ENCODE measurements at places on chromosomes 12 and 14. TPM values are rescaled to one million over a fixed set of nuclear protein-coding genes. Genes with fewer than 3 reads are reported as not detected.

The VRTN gene
- 143 TPM for total RNA-seq

GRCh38 chr12:12088761-12089160 is 18.0 kb downstream of the BCL2L14 start:
- H3K27me3 ChIP-seq = no peaks in the 10 kb centered on the region
- H3K27ac ChIP-seq = no peak overlapping the region
- H3K4me3 ChIP-seq = no peak overlapping the region
- DNase-seq = no peak

The ERP27 gene
- not detected for total RNA-seq

- peaks cover 25% of the 10 kb centered on the region for H3K36me3 ChIP-seq
- 0 out of 2 replicates have a peak overlapping the region, but pooled peaks have one; percentile 21 for H3K27ac ChIP-seq
- no peak for DNase-seq
Observed at GRCh38 chr12:64461634-64462414, 9.9 kb downstream of the TBK1 start.

The SLC6A15 gene
- 22.9 TPM for total RNA-seq

GRCh38 chr14:101552786-101553231 is 8.5 kb upstream of the DIO3 start:
- H3K4me3 ChIP-seq = no peak overlapping the region
- H3K36me3 ChIP-seq = no peaks in the 10 kb centered on the region
- DNase-seq = no peak
- peaks cover 13% of the 10 kb centered on the region for H3K27me3 ChIP-seq

The KRT74 gene
- total RNA-seq = not detected

The GPRC5D gene
- not detected for total RNA-seq

- H3K4me1 ChIP-seq = no peaks in the 10 kb centered on the region
- no peak for DNase-seq
- no peak overlapping the region for H3K4me3 ChIP-seq
- H3K36me3 ChIP-seq = no peaks in the 10 kb centered on the region
- no peaks in the 10 kb centered on the region for H3K27me3 ChIP-seq
Observed at GRCh38 chr12:6146951-6147350, 22.5 kb upstream of the VWF start.

The LTBR gene
- 6.8 TPM for total RNA-seq

The ANKS1B gene
- total RNA-seq = 5.8 TPM

- H3K4me3 ChIP-seq = no peak overlapping the region
- H3K36me3 ChIP-seq = no peaks in the 10 kb centered on the region
- H3K4me1 ChIP-seq = no peaks in the 10 kb centered on the region
- H3K27me3 ChIP-seq = no peaks in the 10 kb centered on the region
Observed at GRCh38 chr12:6288235-6288634, 22.2 kb upstream of the PLEKHG6 start.

GRCh38 chr12:109387425-109388166 is 39.9 kb downstream of the MYO1H start:
- DNase-seq = peak; percentile 79
- no peaks in the 10 kb centered on the region for H3K27me3 ChIP-seq
- no peak overlapping the region for H3K27ac ChIP-seq
- no peaks in the 10 kb centered on the region for H3K36me3 ChIP-seq
- peaks cover 3% of the 10 kb centered on the region for H3K4me1 ChIP-seq
- no peak overlapping the region for H3K4me3 ChIP-seq

DNA sequence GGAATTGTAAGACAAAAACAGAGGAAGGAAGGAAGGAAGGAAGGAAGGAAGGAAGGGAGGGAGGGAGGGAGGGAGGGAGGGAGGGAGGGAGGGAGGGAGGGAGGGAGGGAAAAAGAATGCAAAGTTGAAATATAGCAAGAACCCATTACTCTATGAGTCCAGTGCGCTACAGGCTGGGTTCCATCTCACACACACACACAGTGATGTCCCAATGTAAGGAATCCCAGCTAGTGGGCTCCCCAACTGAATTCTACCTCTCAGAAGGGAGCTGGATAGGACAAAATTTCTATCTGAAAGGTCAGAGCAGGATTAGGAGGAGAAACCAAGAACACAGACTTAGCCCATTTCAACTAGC is 173.4 kb downstream of the DAD1 start:
- DNase-seq = no peak
- no peak overlapping the region for H3K4me3 ChIP-seq
- H3K27ac ChIP-seq = no peak overlapping the region
- H3K4me1 ChIP-seq = peaks cover 6% of the 10 kb centered on the region
- no peaks in the 10 kb centered on the region for H3K36me3 ChIP-seq

DNA sequence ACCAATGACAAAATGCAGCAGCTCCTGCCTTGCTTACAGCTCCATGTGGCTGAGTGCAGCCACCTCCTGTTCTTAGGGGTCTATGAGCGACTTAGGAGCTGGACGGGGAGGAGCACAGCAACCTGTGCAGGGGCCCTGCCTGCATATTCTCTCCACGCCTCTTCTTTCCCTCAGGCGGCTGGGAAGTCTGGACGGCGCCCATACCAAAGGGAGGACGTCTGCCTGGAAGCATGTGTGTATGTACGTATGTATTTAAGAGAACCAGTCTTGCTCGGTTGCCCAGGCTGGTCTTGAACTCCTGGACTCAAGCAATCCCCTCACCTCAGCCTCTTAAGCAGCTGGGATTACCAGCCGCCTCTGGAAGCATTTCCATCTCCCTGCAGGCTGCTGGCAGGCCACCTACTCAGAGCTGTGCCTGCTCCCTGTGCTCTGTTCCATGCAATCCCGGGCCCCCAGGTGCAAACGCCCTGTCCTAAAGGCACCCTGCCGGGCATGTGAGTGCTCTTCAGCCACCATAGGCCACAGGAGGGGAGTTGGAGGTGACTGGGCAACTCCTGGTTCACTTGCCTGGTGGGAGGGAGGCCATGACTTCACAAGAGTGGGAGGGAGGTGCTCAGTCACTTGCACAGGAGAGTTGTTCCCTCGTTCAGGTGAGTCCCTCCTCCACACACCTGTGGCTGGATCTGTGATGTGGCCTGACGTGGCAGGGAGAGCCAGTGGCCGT is 44.3 kb downstream of the KCNA5 start:
- no peak overlapping the region for H3K27ac ChIP-seq
- no peaks in the 10 kb centered on the region for H3K27me3 ChIP-seq
- DNase-seq = no peak
- no peaks in the 10 kb centered on the region for H3K36me3 ChIP-seq

DNA sequence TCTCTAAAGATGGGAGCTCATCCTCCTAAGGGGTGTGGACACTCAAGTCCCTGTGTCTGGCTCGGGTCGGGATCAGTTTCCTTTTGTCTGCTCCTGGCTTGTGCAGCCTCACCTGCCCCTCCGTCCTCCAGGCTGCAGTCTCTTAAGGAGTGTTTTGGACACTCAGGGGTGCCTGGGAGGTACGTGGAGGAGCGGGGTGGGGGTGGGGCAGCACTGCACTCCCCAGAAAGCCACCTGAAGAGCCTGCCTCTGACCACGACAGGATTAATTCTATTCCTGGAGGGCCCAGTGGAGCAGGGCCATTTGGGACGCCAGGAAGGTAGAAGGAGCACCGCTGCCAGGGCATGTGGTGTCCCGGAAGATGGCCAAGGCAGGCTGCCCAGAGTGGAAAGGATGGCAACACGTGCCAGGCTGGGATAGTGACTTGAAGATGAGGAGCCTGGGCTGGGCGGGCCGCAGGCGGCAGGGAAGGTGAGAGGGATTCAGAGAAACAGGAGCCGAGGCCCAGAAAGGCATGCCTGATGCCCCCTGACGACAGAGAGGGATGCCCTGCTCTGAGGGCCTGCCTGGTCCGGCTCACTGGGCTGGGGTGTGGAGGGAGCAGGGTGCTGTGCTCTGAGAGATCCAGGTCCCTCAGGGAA is 14.8 kb upstream of the LRTM2 start:
- no peak overlapping the region for H3K27ac ChIP-seq
- H3K4me1 ChIP-seq = no peaks in the 10 kb centered on the region
- DNase-seq = no peak
- H3K36me3 ChIP-seq = no peaks in the 10 kb centered on the region

The EML5 gene
- 1.0 TPM for total RNA-seq

DNA sequence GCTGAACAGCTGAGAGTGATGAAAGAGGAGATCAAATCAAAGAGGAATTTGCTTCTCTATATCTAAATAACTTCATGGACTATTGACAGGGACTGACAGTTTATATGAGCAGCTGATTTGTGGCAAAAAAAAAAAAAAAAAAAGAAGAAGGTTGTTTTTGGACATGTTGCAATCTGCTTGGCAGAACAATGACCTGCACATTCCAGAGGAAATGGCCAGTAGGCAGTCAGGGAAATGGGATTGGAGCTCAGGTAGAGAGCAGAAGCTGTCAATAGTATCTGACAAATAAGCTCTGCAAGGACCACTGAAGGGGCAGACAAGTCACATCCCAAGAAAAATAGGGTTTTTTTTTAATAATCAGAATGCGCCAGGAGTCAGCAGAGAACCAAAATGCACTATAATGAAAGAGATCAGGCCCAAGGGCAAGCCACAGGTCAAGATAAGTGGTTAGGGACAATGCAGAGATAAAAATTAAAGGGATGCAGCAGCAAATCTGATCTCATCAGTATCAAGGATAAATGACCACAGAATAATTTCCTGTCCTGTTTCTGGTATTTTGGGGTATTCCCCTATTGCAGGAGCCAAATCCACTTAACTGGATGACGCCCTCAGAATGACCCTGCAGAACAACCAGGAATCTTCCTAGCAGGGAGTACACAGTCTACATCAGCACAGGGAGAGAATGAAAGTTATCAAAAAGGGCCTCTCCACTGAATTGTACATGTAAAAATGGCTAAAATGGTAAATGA is 22.6 kb upstream of the DUSP16 start:
- peak; percentile 28 for DNase-seq
- H3K4me1 ChIP-seq = no peaks in the 10 kb centered on the region
- no peaks in the 10 kb centered on the region for H3K36me3 ChIP-seq
- no peak overlapping the region for H3K4me3 ChIP-seq
- H3K27me3 ChIP-seq = no peaks in the 10 kb centered on the region

DNA sequence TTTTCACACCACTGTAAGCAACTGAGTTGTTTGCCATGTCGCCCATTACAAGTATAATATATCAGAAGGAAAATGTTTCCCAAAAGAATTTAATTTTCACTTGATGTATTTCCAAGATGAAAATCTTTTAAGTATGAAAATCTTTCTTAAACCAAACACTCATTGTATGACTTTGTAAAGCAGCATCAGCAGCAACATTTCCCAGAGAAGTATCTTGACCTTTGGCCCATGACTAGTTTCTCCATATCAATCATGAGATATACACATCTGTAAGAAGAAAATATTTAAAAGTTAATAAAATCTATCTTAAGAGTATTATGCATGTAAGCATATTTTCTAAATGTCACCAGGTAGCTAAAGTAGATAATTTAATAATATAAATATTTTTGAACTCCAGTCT is 52.8 kb downstream of the ATP2B1 start:
- H3K4me1 ChIP-seq = peaks cover 12% of the 10 kb centered on the region
- no peaks in the 10 kb centered on the region for H3K27me3 ChIP-seq
- H3K36me3 ChIP-seq = no peaks in the 10 kb centered on the region
- H3K27ac ChIP-seq = no peak overlapping the region
- no peak for DNase-seq

DNA sequence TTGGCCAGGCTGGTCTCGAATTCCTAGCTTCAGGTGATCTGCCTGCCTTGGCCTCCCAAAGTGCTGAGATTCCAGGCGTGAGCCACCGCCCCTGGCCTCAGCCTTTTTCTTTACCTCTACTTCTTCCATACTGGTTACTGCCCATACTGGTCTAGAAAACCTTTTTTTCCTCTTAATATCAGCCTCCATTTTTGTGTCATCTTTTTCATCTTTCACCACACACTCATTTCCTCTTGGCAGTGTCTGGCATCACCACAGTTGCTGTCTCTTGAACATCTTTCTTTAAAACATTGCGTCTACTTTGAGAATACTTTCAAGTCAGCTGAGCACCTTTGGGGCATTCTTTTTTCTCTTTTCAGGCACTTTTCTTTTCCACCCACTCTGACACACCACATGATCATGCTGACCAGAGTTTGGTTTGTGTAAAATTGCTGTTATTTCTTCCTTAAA is 32.7 kb downstream of the DDX47 start:
- no peak for DNase-seq
- no peaks in the 10 kb centered on the region for H3K36me3 ChIP-seq
- H3K27me3 ChIP-seq = no peaks in the 10 kb centered on the region
- no peaks in the 10 kb centered on the region for H3K4me1 ChIP-seq
- H3K27ac ChIP-seq = peak overlapping the region; percentile 39
- H3K4me3 ChIP-seq = no peak overlapping the region

DNA sequence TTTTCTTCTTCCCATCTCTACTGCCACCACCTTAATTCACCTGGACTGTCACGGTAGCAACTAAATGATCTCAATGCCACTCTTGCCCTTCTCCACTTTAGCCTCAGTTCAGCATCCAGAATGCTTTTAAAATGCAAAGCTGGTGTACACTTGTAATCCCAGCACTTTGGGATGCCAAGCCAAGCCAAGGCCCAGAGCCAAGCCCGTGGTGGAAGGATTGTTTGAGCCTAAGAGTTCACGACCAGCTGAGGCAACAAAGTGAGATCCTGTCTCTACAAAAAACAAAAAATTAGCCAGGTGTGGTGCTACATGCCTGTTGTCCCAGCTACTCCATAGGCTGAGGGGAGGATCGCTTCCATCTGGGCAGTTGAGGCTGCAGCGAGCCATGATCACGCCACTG is 5.9 kb downstream of the CIPC start:
- H3K4me1 ChIP-seq = peaks cover 37% of the 10 kb centered on the region
- DNase-seq = no peak
- no peak overlapping the region for H3K27ac ChIP-seq
- H3K27me3 ChIP-seq = no peaks in the 10 kb centered on the region
- H3K36me3 ChIP-seq = no peaks in the 10 kb centered on the region

The EAPP gene
- total RNA-seq = 31.6 TPM

DNA sequence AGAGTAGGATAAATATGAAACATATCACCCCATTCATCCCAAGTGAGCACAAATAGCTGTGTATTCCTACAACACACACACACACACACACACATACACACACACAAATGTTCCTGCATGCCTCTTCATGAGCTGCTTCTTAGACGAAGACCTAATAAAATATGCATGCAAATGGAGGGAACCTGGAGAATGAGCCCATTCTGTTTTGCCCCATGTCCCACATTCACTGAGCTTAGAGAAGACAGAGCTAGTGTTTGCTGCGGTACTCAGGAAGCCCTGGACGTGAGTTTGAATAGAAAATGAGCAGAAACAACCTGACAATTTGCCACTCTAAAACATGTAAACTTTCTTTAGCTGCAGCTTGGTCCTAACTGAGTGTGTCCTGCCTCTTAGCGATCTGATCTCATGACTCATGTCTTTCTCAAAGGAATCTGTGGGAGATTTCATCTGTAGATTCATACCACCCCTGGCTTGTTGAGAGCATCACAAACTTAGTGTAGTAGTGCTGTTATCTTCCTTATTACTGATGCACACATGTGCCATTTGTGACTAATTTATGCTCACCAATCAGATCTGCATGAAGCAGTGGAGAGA is 86.8 kb downstream of the ITPR2 start:
- no peaks in the 10 kb centered on the region for H3K27me3 ChIP-seq
- no peak for DNase-seq
- H3K27ac ChIP-seq = no peak overlapping the region
- no peaks in the 10 kb centered on the region for H3K36me3 ChIP-seq
- H3K4me3 ChIP-seq = no peak overlapping the region

GRCh38 chr14:42200957-42201356 is 594.3 kb downstream of the LRFN5 start:
- H3K4me3 ChIP-seq = no peak overlapping the region
- H3K27me3 ChIP-seq = no peaks in the 10 kb centered on the region
- DNase-seq = no peak
- H3K36me3 ChIP-seq = no peaks in the 10 kb centered on the region
- no peaks in the 10 kb centered on the region for H3K4me1 ChIP-seq
- H3K27ac ChIP-seq = no peak overlapping the region
